ENCODE measurements at places on chromosomes 1 and 21.

GRCh38 chr1:16048573-16049189 is 5.1 kb downstream of the CLCNKB start:
- DNase-seq = no peak

GRCh38 chr1:167110586-167110985 is 16.7 kb downstream of the STYXL2 start:
- DNase-seq = no peak

DNA sequence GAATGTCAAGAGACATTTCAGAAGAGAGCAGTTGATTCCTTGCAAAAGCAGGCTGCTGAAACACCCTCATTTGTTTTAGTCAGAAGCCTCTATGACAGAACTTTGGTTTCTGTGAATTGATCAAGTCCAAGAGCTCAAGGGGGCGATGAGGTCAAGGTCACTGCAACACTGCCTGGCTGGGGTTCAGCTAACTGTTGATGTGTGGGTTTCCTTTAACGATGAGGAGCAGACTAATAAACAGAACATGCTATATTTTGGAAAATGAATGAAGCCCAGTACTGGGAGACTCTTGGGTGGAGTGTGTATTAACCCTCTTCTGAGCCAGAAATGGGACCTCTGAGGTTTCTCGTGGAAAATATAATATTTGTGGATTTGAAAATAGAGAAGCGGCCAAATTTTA is 109.3 kb downstream of the ZC3H11B start:
- DNase-seq = no peak

GRCh38 chr1:231108516-231109302 is 53.1 kb upstream of the TRIM67 start:
- DNase-seq = no peak
